Fibroblast of lung (primary cell): ENCODE measurements at places on chromosomes 4 and X. TPM values are rescaled to one million over a fixed set of nuclear protein-coding genes. Genes with fewer than 3 reads are reported as not detected.

TCEAL6 gene
- polyA plus RNA-seq: not detected in 2 replicates

ADAM29 gene
- polyA plus RNA-seq: not detected in 2 replicates

PNMA6F gene
- polyA plus RNA-seq: not detected in 2 replicates

BST1 gene
- 24.0 and 48.8 TPM in 2 replicates for polyA plus RNA-seq

NXF3 gene
- polyA plus RNA-seq: 0.54 TPM in 1 of 2 replicates, not detected in the other

OTC gene
- not detected in 2 replicates for polyA plus RNA-seq

MAOB gene
- polyA plus RNA-seq: 3.8 and 21.3 TPM in 2 replicates
